HS-27A (cell line): ENCODE measurements at places on chromosomes 7 and 10.

DNA sequence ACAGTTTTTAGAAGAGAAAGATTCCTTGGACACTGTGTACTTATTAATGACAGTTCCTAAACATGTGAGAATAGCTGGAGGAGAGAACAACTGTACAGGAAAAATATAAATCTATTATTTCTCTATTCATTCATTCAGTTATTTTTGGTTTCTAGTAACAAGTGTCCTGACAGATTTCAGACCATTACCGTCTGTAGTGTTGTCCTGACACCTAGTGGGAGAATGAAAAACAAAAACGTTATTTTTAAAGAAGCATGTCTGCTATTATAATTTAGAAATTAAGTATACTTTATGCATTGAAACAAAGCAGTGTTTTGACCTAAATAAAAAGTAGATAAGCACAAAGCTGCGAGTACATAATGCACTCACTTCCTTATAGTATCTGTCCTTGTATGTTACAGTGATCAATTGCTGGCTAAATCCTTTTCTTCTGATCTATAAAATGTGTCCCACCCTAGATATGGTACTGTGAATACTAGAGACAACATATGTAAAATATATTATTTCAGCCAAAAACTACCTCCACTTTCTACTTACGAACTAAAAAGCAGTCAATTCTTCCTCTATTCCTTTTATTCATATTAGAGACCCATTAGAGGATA, 575.6 kb downstream of the ARL4A start:
- DNase-seq, result no peak

- no peak for DNase-seq
Observed at GRCh38 chr10:61320257-61320587, 133.0 kb downstream of the TMEM26 start.

GRCh38 chr7:42095791-42096190, 141.2 kb downstream of the GLI3 start:
- DNase-seq, result no peak

- peak; percentile 19 for DNase-seq
Observed at GRCh38 chr7:82362129-82362706, 81.4 kb downstream of the CACNA2D1 start.

DNA sequence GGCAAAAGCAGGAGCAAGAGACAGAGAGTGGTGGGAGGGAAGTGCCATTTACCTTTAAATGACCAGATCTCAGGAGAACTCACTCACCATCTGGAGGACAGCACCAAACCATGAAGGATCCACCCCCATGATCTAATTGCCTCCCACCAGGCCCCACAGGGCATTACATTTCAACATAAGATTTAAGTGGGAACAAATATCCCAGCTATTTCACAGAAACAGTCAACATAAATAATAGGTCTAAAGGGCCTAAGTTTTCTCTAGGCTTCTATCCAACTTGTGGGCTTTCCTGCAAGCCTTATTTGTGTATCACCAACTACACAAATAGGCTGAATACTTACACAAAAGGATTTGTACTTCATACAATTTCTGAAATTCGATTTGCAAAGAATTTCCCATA, 196.8 kb upstream of the POT1 start:
- DNase-seq, result no peak

DNA sequence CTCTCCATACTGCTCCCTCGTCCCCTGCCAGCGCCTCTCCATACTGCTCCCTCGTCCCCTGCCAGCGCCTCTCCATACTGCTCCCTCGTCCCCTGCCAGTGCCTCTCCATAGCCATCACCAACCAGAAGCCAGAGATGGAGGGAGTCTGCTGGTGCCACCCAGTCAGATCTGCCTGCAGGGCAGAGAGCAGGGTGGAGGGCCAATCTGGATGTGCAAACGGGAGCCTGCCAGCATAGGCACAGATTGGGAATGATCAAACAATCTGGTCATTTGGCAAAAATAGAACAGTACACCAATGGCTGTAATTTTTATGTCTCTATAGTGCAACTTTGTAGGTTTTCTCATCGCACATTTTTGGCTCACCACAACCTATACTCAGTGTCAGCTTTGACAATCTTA, 76.9 kb upstream of the LRRC4 start:
- no peak for DNase-seq

DNA sequence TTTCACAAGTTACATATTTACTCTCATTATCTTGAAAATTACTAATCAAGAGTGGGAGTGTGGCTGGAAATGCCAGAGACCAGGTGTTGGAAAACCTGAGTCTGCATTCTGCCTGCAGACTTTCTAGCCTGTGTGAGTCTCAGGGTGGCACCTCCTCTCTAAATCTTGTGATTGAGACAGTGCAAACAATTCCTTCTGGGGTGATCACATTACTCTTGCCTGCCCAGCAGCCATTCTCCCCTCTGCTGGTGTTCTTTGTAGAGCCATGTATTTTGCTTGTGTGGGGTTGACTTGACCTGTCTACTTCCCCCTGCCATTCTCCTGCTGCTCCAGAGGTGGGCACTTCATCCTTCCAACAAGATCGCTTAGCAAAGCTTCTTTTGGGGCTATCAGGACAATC, 101.1 kb downstream of the RAPGEF5 start:
- no peak for DNase-seq

DNA sequence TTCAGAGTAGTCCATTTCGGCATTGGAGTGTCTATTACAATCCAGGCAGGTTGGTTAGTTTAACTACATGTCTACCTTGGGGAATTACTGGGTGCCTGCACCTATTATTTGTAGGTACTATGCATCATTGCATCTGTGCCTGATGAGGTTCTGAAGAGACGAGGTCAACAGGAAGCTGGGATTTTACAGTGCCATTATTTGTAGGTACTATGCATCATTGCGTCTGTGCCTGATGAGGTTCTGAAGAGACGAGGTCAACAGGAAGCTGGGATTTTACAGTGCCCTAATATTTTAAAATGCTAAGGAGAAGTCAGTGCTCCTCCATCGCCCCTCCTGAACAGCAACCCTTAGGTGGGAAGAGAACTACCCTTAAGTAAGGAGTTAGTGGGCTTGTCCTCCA, 41.7 kb downstream of the NPY start:
- no peak for DNase-seq

DNA sequence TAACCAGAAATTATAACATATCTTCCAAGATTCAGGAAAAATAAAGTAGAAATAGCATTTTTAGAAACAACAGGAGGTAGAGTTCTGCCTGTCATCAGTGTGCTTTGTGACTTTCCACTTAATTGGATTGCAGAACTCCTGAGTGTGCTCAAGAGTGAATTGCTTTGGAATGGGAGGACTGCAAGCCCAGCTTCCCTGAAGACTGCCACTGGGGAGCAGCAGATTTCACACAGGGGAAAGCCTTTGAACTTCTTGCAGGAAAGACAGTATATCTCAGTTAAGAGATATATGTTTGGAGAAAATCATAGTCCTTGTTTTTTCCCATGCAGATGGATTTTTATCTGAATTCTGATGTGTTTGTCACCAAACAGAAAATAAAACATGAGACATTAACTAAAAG, 124.5 kb downstream of the TMEM168 start:
- no peak for DNase-seq

GRCh38 chr10:120600871-120601649, 144.0 kb downstream of the PLPP4 start:
- no peak for DNase-seq

DNA sequence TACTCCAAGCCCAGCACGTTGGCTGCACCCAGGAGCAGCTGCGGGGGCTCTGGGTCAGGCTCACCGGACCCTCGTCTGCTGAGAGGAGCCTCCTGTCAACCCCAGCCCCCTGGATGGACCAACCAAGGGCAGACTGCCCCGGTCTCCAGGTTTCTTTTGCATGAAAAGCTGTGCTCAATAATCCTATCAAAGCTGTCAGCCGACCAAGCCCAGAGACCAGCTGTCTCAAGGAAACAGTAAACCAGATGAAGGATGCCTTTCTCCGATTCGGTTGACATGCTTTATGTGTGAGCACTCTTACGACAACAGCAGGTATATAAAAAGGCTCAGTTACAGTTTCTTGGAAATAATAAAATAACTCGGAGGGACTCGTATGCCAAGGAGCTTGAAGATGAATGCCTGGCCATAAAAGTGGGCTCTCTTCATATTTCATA, 71.6 kb upstream of the BAIAP2L1 start:
- DNase-seq, result no peak

- no peak for DNase-seq
Observed at GRCh38 chr10:13877154-13877909, 290.6 kb downstream of the PRPF18 start.

DNA sequence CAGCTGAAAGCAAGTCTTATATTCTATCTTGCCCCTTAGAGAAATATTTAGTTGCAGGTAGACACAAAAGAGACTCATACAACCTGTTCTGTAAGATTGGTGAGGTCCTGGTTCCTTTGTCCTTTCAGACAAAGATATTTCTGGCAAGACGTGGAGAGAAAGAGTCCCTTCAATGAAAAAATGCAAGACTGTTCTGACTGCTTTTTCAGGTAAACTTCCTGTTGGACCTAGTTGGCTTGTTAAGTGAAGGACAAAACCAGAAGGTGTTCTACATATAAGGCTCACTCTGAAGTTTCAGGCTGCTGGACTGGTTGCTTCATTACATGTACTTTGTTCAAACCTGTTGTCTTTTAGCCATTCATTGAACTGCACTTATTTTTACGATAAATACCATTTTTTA, 119.0 kb upstream of the PTPRZ1 start:
- DNase-seq, result no peak

- DNase-seq, result no peak
Observed at GRCh38 chr10:70582793-70583668, 19.5 kb downstream of the PRF1 start.

DNA sequence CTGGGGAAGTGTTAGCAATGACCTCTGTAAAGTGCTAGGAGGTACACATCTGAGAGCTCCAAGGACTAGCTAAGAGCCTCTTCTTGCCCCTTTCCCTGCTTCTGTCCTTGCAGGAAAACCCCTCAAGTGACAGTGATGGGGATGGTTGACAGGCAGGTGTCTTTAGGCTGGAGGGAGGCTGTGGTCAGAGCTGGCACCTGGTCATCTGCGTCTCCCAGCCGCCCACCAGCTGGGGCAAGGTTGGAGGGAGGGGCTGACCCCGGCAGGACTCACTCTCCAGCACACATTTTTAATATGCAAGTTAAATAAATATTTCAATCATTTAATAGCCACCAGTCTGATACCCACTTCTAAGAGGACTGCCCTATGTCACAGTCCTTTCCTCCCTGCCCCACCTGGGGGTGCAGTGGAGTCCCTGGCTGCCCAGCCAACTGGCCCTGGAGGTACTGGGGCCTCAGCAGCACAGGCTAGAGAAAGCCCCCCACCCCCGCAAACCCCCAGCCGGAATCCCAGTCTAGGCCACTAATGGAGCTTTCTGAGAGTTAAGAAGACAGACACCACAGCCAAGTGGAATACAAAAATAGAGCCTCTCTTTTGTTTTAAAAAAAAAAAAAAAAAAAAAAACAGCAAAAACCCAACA, 6.3 kb downstream of the FGF8 start:
- no peak for DNase-seq

GRCh38 chr10:5609952-5610616, 56.3 kb downstream of the ASB13 start:
- no peak for DNase-seq

GRCh38 chr10:131311402-131311660, 190 bp downstream of the TCERG1L start:
- no peak for DNase-seq

GRCh38 chr10:24920907-24921881, 31.2 kb downstream of the PRTFDC1 start:
- no peak for DNase-seq

- no peak for DNase-seq
Observed at GRCh38 chr10:3217301-3217700, 44.7 kb upstream of the PITRM1 start.
